ENCODE measurements at places on chromosomes 5 and 9. TPM values are rescaled to one million over a fixed set of nuclear protein-coding genes. Genes with fewer than 3 reads are reported as not detected.

- H3K27ac ChIP-seq = no peak overlapping the region
- DNase-seq = no peak
- no peaks in the 10 kb centered on the region for H3K4me1 ChIP-seq
- no peaks in the 10 kb centered on the region for H3K27me3 ChIP-seq
- H3K36me3 ChIP-seq = no peaks in the 10 kb centered on the region
These were observed 147.3 kb downstream of the SGCD start for GRCh38 chr5:156474251-156474650.

GRCh38 chr5:158463188-158463587, 604.2 kb upstream of the CLINT1 start:
- no peaks in the 10 kb centered on the region for H3K27me3 ChIP-seq
- no peaks in the 10 kb centered on the region for H3K4me1 ChIP-seq
- no peak overlapping the region for H3K4me3 ChIP-seq
- DNase-seq = no peak
- H3K27ac ChIP-seq = no peak overlapping the region

- no peak for DNase-seq
- H3K36me3 ChIP-seq = no peaks in the 10 kb centered on the region
- no peak overlapping the region for H3K27ac ChIP-seq
- no peaks in the 10 kb centered on the region for H3K27me3 ChIP-seq
- H3K4me3 ChIP-seq = no peak overlapping the region
These were observed 169.6 kb downstream of the SLC24A2 start for GRCh38 chr9:19619221-19619620.

GRCh38 chr9:128341435-128341849, 1.1 kb downstream of the SLC27A4 start:
- no peaks in the 10 kb centered on the region for H3K36me3 ChIP-seq
- no peak overlapping the region for H3K27ac ChIP-seq
- H3K4me1 ChIP-seq = no peaks in the 10 kb centered on the region
- peak overlapping the region; percentile 87 for H3K4me3 ChIP-seq
- no peak for DNase-seq
- H3K27me3 ChIP-seq = no peaks in the 10 kb centered on the region

- no peak overlapping the region for H3K4me3 ChIP-seq
- DNase-seq = no peak
- H3K27ac ChIP-seq = no peak overlapping the region
- no peaks in the 10 kb centered on the region for H3K36me3 ChIP-seq
These were observed 126.9 kb upstream of the PDE4D start for GRCh38 chr5:60020457-60020856.

DNA sequence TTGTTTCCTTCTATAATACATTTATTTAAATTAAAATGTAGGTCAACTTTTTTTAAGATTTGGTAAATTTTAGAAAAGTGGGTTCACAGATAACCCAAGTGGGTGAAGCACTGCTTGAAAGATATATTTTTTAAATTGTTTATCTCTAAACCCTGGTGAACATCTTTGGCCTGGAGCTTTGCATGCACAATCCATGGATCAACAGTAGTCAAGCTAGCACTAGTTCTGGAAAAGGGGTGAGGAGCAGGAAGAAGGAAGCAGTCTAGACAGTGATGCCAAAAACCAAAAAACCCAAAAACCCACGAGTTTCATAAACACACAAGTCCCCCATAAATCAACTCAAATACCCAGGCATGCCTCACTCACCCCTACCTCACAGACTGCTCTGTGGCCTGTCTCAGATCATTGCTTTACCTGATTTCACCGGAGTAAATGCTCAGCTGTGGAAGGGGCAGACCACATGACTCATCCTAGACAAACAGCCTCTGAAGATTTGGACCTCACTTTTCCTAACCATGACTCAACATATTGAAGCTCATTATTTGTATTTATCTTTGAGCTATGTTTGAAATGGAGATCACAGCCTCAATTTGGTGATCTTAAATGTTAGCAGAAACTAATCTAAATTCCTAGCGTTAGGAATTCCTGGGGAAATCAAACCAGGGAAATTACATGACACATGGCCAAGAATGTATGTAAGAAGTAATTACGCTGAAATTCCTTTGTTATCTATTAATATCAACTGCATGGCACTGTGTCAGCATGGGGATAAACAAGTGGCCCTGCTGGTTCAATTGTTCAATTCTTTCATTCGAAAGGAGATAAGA, 149.6 kb downstream of the ZNF608 start:
- no peak overlapping the region for H3K27ac ChIP-seq
- H3K4me1 ChIP-seq = no peaks in the 10 kb centered on the region
- no peak for DNase-seq
- no peaks in the 10 kb centered on the region for H3K27me3 ChIP-seq
- H3K36me3 ChIP-seq = no peaks in the 10 kb centered on the region

DNA sequence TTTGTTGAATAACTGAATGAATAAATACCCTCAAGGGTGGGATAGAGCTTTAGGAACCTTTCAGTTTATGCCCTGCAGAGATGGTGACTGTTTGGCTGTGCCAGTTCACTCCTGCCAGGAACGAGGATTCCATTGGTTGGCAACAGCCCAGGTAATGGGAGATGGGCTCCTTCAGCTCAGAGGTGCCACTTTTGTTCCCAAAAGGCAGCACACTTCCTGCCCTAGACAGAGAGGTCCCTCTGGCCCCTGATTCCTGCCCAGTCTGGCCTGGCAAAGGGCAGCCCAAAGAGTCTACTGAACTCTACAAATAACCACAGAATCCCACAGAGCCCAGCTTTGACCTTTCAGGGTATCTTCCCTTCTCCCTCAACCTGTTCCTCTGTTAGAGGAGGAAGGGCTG, 1.6 kb downstream of the C9orf152 start:
- no peak overlapping the region for H3K4me3 ChIP-seq
- H3K27me3 ChIP-seq = no peaks in the 10 kb centered on the region
- no peak for DNase-seq
- no peaks in the 10 kb centered on the region for H3K36me3 ChIP-seq
- H3K4me1 ChIP-seq = no peaks in the 10 kb centered on the region
- no peak overlapping the region for H3K27ac ChIP-seq

DNA sequence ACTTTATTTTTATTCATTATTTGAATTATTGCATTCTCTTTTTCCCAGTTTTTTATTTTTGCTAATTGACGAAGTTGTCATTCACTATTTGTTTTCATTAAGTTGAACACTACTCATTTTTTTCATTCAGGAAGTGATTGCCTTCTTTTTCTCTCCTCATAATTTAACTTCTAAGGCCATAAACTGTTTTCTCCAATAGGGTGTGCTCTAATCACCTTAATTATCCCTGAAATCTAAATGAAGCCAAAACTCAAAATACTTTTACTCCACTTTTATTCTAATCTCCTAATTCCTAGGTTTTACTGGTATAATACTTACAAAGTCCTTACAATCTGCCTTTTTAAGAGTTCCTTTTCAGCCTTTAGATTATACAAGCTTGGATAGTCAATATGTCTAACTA, 2.9 kb upstream of the OR13C2 start:
- no peak for DNase-seq
- no peaks in the 10 kb centered on the region for H3K27me3 ChIP-seq
- no peaks in the 10 kb centered on the region for H3K4me1 ChIP-seq
- no peak overlapping the region for H3K4me3 ChIP-seq

DNA sequence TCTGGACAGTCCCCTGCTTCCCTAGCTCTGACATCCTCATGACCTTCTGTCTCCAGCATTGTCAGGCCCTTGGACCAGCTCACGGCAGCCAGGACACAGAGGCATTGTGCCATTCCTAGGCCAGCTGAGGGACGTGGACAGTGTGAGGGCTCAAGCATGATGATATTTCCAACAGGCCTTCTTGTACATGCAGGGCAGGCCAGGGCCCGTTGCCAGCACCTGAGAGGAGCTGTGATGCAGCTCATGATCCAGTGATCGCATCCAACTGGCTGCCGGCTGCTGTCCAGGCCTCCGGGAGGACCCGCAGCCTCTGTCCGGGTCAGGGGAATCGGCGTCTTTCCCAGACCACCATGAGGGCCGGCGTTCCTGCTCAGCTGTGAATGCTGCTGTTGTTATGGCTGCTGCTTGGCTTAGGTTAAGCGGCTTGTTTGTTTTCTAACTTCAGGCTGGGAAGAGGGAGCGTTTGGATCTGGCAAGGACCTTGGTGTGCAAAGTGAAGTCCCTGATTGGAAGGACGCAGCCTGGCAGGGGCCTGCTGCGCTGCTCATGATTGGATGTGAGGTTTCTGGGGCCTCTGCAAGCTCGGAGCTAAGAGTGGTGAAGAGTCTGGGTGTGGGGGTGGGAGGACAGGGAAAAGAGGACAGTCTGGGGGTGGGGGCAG, 53.8 kb downstream of the PDZD2 start:
- no peak overlapping the region for H3K27ac ChIP-seq
- no peaks in the 10 kb centered on the region for H3K27me3 ChIP-seq
- no peaks in the 10 kb centered on the region for H3K4me1 ChIP-seq
- DNase-seq = no peak
- no peak overlapping the region for H3K4me3 ChIP-seq

GRCh38 chr9:125558453-125559092, 148.4 kb downstream of the MAPKAP1 start:
- peak; percentile 33 for DNase-seq
- no peak overlapping the region for H3K27ac ChIP-seq
- H3K4me1 ChIP-seq = peaks cover 28% of the 10 kb centered on the region
- H3K36me3 ChIP-seq = peaks cover 6% of the 10 kb centered on the region
- H3K27me3 ChIP-seq = no peaks in the 10 kb centered on the region

DNA sequence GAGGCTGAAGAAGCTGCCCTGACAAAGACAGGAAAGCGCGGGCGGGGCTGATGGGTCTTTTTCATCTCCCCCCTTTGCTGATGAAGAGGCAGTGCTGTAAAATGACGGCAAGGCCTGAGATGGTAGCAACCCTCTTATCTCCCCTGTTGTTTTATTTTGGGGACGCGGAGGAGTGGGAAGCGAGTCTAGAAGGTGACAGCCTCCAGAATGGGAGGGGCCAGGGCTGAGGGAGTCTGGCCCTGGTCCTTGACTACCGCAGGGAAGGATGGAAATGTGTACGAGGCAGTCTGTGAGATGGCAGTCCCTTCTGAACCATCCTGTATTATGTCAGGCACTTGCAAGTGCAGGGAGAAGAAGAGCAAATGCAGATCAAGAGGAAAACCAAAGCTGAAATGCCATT, 46.1 kb upstream of the TCERG1 start:
- peaks cover 1% of the 10 kb centered on the region for H3K27me3 ChIP-seq
- no peak overlapping the region for H3K27ac ChIP-seq
- no peak overlapping the region for H3K4me3 ChIP-seq
- H3K36me3 ChIP-seq = no peaks in the 10 kb centered on the region

DNA sequence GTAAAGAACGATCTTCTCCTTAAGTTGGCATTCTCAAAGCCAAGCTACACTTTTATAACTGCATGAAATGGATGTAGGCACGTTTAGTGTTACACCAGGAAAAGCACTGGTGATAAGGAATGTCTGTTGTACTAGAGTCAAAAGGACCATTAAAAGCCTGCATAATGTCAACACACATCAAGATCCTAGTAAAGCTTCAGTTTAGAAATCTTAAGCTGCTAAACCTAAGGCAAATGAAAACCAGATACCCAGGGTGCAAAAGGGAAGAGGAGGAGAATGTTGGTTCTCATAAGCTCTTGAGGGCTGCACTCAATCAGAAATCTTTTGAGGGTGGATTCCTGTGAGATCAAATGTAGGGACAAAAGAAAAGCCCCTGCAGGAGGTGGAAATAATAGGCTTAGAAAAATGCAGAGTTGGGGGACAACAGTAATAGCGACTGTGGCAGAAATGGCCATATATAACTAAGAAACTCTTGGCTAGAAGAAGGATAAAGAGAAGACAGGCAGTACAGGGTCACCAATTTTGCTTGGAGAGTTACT, 148.2 kb downstream of the FBXL17 start:
- no peak overlapping the region for H3K4me3 ChIP-seq
- DNase-seq = no peak
- H3K36me3 ChIP-seq = no peaks in the 10 kb centered on the region
- H3K27me3 ChIP-seq = no peaks in the 10 kb centered on the region

DNA sequence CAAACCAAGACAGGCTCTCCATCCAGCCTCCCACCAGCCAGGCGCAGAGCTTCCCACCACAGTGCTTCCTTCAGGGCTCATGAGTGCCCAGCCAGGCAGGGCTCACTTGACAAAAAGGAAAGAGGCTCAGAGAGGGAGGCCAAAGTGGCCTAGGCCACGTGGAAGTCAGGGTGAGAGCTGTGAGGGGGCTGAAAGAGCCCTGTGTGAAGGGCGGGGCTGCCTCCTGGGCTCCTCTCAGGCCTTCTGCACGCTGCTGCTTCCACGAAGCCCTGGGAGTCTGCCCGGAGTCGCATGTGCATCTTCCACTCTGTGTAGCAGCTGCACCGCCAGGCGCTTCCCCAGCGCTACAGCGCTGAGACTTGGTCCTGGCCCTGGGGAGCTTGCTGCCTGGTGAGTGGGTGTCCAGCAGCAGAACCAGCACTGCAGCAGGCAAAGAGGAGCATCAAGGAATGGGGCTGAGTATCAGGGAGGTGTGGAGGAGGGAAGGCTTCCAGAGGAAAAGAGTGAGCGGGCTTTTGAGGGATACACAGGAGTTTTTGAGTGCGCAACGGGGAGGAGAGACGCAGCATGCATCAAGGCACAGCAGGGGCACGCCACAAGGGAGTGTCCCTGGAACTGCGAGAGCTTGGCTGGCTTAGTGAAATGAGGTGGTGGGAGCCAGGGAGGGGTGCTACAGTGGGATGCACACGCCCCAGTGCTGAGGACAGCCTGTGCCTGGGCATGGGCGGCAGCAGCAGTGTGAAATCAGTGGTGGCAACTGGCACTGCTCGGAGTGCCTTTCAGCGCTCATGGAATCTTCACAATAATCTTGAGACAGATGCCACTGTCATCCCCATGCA, 178.0 kb downstream of the GAPVD1 start:
- no peak overlapping the region for H3K27ac ChIP-seq
- H3K4me3 ChIP-seq = no peak overlapping the region
- H3K36me3 ChIP-seq = peaks cover 24% of the 10 kb centered on the region
- no peaks in the 10 kb centered on the region for H3K4me1 ChIP-seq
- H3K27me3 ChIP-seq = no peaks in the 10 kb centered on the region

- no peak overlapping the region for H3K27ac ChIP-seq
- no peaks in the 10 kb centered on the region for H3K36me3 ChIP-seq
- DNase-seq = no peak
These were observed 27.0 kb downstream of the PRDM6 start for GRCh38 chr5:123116058-123116457.

Gene GARIN3
- not detected for total RNA-seq

Gene SLC4A9
- 0.05 TPM for total RNA-seq

Gene TNFAIP8
- total RNA-seq = 124 TPM

Gene TNC
- 0.46 TPM for total RNA-seq

Gene ADRB2
- total RNA-seq = 0.11 TPM

Gene CCDC180
- total RNA-seq = 0.31 TPM

Gene WNT8A
- total RNA-seq = not detected

Gene IL4
- not detected for total RNA-seq

Gene GFI1B
- total RNA-seq = not detected

Measured in GM12878 (cell line).